Central memory CD8-positive, alpha-beta T cell (primary cell): ENCODE measurements at places on chromosomes 11 and 22.
A peak's percentile ranks its signal among the peaks of the same experiment; 100 is the strongest.

GRCh38 chr11:44824300-44824704 is 97.5 kb downstream of the TSPAN18 start:
- no peak for DNase-seq

DNA sequence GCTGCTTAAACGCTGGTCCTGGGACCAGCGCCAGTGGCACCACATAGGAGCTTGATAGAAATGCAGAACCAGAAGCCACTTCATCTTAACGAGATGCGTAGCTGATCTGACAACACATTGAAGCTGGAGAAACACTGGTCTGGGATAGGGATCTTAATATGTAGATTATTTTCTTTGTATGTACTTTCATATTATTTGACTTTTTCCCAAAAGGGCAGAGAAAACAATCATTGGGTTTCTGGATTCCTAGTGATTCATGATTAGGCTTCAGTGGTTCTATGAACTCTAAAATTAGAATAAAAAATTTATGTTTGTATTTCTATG is 12.3 kb downstream of the MPEG1 start:
- no peak for DNase-seq

GRCh38 chr11:88354912-88355311 is 17.4 kb upstream of the CTSC start:
- no peak for DNase-seq

DNA sequence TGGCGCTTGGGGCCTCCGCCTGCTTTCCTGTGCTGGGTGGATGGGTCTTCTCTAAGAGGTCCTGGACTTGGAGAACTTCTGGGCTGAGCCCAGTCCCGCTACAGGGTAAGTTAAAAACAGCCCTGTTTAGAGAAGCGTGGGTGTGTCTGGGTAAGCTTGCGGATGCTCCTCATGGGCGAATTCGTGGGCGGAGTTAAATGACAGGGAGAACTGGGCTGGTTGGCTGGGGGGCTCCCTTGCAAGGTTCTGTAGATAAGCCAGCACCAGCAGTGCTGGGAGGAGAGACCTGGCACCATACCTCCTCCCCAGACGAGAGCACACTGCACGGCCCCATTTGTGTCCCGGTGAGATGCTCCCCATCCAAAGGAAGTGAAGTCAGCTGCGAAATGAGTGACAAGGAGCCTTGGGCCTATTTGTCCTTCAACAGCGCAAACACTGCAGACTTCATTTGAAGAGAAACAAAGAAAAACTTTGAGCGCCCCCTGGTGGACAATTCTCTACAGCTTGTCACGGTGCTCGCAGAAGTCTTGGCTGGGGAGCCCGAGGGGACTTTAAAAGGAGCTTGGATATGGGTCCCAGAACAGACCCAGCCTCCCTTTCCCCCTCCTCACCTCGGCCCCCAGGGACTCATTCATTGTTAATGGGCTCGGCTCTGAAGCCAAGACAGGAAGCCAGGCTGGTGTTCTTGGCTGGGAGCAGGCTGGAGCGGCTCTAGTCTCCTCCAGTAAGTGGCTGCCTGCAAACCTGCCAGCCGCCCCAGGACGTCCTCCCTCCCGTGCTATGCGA is 39.5 kb downstream of the TP53I11 start:
- DNase-seq, result peak; percentile 84

DNA sequence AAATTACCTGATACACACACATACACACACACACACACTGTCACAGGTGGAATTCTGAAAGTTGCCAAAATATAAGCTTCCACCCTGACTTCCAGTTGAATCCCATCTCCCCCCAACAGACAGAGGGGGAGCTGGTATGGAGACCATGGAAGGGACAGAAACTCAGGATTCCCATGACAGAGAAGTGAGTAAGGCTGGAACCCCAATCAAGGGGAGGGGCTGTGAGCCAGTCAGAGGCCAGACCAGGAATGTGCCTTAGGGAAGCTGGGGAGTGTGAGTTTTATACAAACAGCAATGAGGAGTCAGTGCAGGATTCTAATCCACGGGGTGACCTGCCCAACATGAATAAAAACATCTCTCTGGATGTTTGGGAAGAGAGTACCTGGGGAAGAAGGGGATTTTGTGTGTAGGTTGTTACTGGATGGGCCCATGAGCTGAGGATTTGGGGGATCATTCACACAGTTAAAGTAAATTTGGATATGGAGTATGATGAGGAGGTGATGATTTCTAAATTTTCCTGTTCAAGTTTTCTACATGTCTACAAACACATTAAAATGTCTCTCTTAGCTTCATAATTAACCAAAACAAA is 38.7 kb upstream of the TOP3B start:
- no peak for DNase-seq

GRCh38 chr11:70432580-70432979 is 34.3 kb downstream of the CTTN start:
- DNase-seq, result no peak

DNA sequence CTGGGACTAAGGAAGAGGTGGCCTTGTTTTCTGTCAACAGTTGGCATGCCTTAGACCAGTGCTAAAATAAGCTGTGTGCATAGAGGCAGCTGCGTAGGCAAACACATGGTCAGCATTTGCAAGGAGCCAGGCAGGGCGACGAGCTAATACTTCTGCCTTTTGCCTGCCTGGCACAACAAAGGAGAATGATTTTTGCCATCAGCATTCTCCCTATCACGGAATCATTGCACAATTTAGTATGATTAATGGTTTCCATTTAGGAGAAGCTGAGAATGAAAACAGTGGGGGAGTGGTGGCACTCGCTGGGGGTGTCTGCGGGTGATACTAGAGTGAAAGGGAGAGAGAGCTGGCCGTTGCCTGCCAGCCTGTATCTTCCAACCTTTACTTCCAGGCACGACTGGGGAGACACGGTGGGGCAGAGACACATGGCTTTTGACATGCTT is 336.0 kb downstream of the CADM1 start:
- DNase-seq, result no peak

DNA sequence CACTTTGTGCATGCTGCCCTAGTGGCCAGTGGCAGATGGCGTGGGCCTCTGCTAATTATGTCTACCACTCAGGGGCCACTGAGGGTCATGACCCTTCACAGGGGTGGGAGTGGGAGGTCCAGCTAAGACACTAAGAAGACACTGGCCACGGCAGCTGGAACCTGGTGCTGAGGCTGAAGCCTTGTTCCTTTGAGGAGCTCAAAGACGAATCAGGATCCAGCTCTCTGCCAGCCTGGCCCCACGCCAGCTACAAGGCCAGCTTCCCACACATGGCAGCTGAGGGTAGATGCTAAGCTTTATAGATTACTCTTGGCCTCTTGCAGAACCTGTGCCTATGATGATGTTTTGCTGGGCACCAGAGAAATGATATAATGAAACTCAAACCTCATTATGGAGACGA is 226.3 kb downstream of the DSCAML1 start:
- DNase-seq, result no peak

DNA sequence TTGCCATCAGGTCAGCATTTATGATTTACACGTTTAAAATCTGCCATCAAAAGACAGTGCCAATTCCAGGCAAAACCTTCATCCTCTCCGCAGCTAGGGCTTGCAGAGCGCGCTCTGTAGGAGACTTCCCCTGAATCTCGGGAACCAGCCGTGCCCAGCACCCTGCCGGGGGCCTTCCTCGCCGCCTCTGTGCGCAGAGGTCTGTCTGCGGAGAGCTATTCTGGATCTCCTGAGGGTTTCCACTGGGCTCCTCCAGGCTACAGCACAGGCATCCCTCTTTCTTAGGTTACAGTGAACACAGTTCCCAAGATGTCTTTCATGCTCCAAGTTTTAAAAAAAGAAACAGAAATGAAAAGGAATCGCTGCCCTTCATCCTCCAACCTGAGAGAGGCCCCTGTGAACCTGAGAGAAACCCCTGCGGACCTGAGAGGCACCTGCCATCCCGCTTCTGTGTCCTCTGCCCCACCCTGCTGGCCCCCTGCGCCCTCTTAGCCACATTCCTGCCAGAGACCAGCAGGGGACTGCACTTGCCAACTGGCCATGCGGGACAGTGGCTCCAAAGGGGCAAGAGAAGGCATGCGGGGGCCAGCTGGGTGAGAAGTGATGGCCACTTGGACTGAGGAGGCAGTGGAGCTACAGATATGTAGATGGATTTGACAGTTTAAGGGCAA is 16.1 kb downstream of the TP53AIP1 start:
- no peak for DNase-seq

- DNase-seq, result no peak
Observed at GRCh38 chr22:47010211-47010610, 247.8 kb downstream of the TBC1D22A start.

GRCh38 chr11:2287091-2287490 is 14.6 kb downstream of the C11orf21 start:
- no peak for DNase-seq

DNA sequence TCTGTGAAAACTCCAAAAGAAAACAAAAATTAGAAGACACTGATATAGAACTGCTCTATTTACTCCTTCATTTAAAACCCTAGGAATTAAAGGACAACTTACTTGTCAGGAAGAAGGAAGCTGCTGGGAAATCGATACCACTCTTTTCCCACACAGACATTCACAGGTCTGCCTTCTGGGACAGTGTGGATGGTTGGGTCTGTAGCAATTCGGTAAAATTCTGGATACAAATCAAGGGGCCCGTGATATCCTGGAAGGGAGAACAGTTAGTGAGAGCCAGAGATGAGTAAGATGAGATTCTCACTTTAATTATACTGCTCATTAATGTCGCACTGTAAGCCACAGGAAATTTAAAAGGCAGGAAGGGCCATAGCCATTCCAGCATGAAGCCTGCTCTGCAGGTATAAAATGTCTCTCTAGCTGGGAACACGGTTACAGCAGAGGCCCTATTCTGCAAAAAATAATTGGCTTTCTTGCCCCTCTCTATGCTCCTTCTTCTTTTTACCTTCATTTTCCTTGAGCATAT is 34.0 kb downstream of the ALG9 start:
- no peak for DNase-seq

DNA sequence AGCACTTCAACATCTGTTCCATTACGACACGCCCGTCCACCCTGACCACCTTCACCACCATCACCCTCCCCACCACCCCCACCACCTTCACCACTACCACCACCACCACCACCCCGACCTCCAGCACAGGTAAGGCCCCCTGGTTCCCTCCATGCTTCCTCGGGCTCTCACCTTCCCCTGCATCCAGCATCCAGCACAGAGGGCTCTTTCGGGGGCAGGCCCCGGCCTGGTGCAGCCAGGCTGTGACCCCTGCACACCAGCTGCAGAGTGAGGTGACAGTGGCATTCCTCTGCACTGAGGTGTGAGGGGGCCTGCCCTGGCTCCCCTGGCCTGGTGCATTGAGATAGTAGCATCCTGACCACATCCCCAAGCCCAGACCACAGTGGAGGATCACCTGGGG is 18.2 kb downstream of the MUC2 start:
- no peak for DNase-seq

- DNase-seq, result no peak
Observed at GRCh38 chr11:113874581-113875233, 665 bp downstream of the USP28 start.

- no peak for DNase-seq
Observed at GRCh38 chr11:77174559-77174958, 46.5 kb downstream of the MYO7A start.

- DNase-seq, result no peak
Observed at GRCh38 chr22:46083383-46084350, 66.7 kb upstream of the PPARA start.

- no peak for DNase-seq
Observed at GRCh38 chr11:108117746-108118371, 3.5 kb upstream of the ACAT1 start.

GRCh38 chr11:63517156-63517555 is 11.3 kb downstream of the LGALS12 start:
- DNase-seq, result no peak

- no peak for DNase-seq
Observed at GRCh38 chr11:8055836-8056526, 25.0 kb upstream of the TUB start.

DNA sequence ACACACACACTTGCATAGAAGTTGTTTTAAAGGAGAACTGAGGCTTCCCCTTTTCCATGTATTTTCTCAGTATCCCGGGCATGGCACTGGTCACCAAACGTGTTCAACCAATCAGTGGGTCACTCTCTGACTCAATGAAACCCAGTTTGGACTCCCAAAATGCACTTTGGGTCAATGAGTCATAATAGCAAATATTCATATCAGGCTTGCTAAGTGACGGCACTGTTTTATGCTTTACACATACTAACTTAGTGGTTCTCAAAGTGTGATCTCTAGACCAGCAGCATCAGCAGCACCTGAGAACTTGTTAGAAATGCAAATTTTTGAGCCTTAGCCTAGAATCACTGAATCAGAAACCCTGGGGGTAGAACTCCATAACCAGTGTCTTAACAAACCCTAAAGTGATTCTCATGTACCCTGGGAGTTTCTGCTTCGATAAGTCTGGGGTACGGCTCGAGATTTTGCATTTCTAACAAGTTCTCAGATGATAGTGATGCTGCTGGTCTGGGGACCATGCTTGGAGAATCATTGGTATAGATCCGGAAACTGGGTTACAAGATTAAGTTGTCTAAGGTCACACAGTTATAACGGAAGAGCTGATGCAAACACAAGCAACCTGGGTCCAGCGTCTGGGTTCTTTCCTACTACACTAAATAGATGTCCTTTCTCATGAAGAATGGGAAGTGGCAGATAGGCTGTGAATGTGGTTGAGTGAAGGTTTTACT is 35.6 kb downstream of the ETS1 start:
- no peak for DNase-seq

GRCh38 chr11:100757646-100758045 is 70.6 kb downstream of the ARHGAP42 start:
- no peak for DNase-seq

- DNase-seq, result no peak
Observed at GRCh38 chr22:33220476-33221080, 162.4 kb upstream of the SYN3 start.

DNA sequence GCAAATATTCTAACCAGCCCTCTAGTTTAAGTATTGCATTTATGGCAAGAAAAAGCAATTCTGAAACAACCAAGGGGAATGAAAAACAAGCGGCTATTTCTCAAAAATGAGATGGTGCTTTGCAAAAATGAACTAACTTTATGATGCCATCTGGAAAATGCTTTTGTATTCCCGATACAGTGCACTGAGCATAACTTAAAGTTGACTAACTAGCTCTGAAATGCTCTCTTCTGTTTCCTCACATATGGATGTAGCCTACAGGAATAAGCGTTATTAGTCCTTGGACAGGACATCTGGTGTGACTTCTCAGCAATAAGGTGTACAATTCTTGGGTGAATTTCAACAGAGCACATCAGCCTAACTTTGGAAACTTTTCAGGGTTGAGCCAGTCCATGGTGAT is 228.2 kb upstream of the DDI1 start:
- DNase-seq, result no peak

- DNase-seq, result no peak
Observed at GRCh38 chr22:44399906-44400762, 87.4 kb upstream of the SHISAL1 start.

DNA sequence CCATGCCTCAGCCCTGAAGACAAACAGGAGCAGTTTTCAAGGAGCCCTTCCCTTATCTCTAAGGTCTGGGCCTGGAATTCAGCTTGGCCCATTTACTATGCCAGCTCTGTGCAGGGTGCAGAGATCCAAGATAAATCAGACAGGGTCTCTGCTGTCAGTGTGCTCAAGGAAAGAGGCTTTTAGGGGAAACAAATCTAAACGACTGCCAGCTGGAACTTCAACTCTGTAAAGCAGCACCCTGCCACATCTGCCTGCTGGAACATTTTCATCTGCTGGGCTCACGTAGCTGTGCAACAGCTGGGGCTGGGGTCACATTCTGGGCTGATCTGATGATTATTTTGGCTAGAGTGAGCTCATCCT is 19.8 kb upstream of the EHF start:
- DNase-seq, result no peak

GRCh38 chr11:31500560-31500959 is 8.9 kb downstream of the IMMP1L start:
- no peak for DNase-seq

- no peak for DNase-seq
Observed at GRCh38 chr11:3944198-3944597, 88.7 kb downstream of the STIM1 start.

GRCh38 chr11:129447654-129448239 is 72.1 kb downstream of the BARX2 start:
- DNase-seq, result no peak
